ENCODE measurements at places on chromosomes 6 and 20.

- DNase-seq, result peak; percentile 30
These were observed 29.4 kb upstream of the TPD52L1 start for GRCh38 chr6:125124049-125124669.

DNA sequence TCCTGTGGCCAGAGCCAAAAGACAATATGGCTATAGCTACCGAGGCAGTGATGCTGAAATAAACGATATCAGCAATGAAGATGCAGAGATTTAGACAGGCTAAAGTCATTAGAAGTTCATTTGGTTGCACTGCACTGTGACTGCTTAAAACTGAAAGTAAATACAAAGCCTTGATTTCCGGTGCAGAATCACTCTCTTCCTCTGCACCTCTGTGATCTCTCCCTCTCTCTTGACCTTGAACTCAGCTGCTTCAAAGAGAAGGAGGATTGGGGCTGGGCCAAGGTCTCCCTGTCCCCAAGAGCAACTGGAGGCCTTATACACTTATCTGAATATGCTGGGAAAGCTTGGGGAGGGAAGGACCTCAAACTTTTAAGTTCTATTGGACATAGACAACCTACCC lies 34.6 kb upstream of the SPACA1 start:
- DNase-seq, result no peak

GRCh38 chr20:20529597-20529996 lies 161.7 kb downstream of the INSM1 start:
- no peak for DNase-seq

GRCh38 chr6:11804135-11804534 lies 25.5 kb upstream of the ADTRP start:
- no peak for DNase-seq

DNA sequence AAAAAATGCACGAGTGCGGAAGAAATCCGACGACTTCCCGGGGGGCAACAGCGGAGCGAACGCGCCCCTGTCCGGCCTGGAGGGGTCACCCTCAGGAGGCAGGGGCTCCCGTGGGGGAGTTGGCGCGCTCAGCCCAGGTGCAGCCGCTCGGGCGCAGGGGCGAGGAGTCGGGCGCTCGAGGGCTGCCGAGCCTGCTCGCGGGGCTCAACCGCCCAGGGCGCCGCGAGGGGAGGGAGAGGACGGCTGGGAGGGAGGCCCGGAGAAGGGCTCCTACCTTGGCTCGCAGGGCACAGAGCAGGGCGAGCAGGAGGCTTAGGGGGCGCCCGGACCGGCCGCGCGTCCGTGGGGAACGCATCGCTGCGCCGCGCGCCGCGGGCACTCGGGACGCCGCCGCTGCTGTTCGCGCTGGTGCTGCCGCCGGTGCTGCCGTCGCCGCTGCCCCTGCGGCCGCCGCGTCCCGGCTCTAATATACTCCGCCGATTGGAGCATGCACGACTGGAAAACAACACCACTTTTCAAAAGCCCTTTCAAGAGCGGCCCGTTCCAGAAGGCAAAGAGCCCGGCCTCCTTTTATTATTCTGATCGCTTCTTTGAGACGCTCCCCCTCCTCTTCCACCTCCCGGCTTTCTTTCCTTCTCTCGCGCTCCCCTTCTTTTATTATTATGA lies 490 bp downstream of the JAG1 start:
- no peak for DNase-seq

- DNase-seq, result peak; percentile 29
These were observed 75.3 kb upstream of the ENPP5 start for GRCh38 chr6:46246081-46246480.

- DNase-seq, result peak; percentile 62
These were observed 17.4 kb downstream of the RCAN2 start for GRCh38 chr6:46473881-46474280.

DNA sequence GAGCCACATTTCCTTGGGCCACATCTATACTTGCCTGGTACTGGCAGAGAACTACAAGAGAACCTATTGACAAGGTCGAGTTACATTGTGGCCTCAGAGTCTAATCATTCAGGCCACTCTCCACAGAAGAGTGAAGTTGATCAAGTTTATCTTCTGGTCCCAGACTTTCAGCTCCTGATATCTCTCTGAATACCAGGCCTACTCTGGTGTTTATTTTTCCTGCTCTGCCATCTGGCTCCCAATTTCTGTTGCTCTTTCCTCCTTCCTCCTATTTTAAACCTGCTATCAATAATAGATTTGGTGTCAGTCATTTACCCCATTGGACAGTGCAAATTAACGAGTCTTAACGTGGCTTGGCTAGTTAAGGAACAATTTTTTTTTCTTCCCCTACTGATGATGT lies 46.6 kb downstream of the SCGN start:
- DNase-seq, result no peak

GRCh38 chr6:119858901-119859300 lies 509.3 kb upstream of the MAN1A1 start:
- DNase-seq, result peak; percentile 45

DNA sequence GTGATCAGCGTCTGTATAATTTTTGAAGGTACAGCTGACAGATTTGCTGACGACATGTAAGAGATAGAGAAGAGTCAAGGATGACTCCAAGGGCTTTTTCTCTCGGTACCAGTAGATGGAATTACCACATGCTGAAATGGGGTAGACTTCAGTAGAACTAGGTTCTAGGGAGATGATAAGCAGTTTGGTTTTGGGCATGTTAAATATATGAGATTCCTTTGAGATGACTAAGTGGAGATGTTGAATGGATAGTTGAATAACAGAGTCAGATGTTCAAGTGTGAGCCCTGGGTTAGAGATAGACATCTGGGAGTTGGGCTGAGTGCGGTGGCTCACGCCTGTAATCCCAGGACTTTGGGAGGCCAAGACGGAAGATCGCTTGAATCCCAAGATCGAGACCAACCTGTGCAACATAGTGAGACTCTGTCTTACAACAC lies 50.0 kb downstream of the PHF20 start:
- DNase-seq, result peak; percentile 83

DNA sequence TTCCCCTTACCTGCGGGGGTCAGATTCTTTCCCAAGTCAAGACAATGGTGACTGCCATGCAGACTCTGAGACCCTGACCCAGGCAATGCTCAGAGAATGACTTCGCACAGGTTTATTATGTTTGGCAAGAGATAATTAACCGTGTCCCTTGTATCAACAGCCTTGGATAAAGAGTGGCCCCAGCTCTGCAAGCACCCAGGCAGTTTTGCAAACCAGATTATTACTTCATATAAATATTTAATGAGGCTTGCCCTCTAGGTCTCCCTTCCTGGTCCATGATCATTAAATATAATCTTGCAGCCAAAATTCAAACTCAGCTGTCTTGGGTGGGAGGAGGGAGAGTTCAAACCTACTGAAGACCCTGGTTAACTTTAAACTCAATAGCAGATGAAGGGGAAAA lies 156.5 kb downstream of the ANKRD60 start:
- no peak for DNase-seq

DNA sequence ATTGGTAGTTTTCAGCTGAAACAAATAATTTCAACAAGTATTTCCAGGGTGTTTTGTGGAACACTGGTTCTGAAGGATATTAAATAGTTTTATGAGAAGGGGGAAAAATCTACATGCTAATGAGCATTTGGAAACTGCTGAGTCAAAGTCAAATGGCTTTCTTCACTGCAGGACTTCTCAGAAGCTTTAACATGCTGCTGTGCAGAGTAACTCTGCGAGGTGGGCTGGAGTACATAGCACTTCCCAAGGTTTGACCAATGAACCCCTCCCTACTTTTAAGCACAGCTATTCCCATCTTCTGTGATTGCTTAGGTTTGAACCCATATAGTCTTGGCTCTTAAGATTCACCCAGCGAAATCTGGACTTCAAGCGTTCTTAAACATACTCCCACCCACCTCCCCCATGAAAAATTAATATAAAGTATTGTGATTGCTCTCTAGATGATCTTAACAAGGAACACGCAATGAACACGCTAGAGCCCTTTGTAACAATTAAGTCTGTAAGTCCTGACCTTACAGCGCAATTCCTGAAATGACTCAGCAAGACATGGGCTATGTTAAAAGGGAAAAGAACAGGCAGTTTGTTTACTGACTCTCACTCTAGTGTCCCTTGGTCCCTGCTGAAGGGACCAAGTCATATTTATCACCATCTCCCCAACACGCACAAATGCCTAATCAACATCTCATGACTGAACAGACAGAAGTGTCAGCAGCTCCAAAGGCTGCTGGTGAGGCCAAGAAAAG lies 105.2 kb downstream of the NFATC2 start:
- no peak for DNase-seq

DNA sequence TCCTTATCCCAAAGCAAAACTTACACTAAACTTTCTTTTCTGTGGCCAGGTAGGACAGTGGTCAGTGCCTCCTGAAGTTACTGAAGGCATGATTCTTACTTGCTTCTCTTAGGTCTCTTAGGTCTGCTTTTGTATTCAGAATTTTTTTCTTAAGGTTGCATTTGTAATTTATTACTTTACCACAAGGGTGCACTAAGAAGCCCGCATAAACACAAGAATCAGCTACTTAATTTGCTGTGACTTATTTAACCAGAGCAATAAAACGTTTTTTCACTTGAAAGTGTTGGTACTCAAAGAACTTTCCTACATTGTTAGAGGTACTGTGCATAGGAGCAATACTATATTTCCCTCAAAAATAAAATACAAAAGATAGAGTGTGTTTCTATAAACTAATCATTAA lies 75.4 kb upstream of the LAMA2 start:
- peak; percentile 62 for DNase-seq

DNA sequence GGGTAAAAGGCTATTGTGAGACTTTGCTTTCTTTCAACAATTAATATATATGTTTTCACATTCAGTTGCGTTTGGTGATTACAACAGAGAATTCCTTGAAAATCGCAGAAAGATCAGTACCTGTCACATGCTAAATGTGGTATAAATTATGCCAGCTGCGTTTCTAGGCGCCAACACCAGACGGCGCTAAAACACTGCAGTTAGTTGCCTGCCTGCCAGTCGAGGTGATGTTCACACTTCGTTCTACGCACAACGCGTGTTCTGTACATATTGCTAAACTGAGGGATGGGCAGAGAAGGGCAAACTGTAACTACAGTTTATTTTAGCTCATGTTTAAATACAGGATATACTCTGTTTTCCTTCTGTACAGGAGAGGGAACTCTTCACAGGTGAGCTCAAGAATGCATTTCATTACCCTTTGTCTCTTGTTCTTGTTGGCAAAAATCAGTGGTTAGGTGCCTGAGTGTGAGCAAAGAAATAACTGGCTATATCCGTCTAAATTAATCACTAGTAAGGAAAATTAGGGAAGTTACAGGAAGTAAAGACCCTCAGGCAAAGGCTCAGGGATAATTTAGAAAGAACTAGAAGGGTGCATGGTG lies 100.1 kb upstream of the RGS17 start:
- DNase-seq, result peak; percentile 70

- DNase-seq, result peak; percentile 81
These were observed 5.6 kb downstream of the SRSF3 start for GRCh38 chr6:36599791-36600209.

DNA sequence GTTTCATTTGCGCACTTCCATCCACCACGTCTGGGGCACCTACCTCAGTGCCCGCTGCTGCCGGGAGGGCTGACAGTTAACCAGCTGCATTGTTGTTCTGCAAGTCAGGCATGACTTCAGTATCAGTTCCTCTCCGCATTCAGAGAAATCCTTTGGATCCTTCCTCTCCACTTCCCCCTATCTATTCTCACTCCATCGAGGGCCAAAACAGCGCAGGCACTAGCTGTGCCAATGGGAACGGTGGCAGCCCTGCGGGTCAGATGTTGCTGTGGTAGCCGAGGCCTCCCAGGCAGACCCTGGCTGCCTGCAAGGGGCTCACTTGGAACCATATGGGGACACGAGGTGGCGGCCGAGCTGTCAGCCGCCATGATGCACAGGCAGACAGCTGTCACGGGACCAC lies 64.2 kb upstream of the INSM1 start:
- no peak for DNase-seq

DNA sequence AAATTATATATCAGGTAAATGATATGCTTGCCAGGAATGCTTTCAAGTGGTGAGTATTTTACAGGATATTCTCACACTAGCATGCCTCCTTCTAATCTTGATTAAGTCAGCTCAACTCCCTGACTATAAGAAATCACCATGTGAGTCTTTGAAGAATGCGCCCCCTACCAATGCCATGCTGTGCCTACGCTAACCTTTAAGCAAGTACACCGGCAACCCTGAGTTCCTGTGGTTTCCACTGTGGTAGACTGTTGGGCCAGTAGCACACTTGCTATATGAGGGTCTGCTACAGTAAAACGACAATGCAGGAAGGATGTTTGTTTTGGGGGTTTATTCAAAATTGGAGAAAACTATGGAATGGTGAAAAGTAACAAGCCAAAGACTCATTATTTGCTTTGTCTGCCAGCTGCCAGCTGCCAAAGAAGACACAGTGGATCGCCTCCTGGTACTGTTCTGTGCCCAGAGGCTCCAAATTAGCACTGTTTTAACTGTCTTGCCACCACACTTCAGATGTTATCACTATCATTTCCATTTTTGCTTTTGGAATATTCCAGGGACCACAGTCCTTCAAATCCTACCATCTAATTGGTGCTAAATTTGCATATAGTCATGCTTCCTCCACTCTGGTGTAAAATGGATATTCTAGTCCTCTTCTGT lies 333.5 kb downstream of the RNGTT start:
- no peak for DNase-seq

DNA sequence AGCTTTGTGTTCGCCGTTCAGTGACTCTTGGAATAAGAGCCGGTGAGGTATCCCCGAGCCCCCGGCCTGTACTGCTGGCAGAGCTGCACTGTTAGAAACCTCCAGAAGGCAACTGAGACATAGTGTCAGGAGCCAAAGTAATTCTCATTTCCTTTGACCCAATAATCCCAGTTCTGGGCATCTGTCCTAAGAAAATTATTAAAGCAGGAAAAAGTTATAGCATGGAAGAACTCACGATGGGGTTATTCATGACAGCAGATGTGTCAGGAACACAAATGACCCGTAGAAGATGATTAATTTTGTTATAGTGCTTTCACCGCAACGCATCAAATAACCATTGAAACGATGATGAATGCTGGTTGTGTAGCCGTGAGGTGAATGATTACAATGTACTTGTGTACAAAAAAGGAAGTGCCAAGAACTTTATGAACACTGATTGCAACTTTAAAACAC lies 20.3 kb downstream of the CYP21A2 start:
- DNase-seq, result peak; percentile 71

DNA sequence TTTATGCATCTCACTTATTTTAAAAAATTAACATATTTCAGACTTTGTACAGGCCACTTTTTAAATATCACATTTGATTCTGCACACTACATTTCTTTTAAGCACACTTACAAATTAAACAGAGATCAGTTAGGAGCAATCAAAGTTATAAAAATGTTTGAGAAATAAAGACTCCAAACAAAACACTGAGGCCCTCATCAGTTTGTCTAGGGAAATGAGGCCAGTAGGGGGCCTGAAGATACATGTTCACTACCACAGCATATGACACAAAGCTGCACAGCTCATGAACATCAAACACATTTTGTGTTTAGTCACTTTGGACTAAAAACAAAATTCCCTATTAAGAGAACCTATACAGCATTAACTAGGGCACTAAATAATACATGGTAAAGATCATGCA lies 180.5 kb downstream of the PDE7B start:
- peak; percentile 83 for DNase-seq
